ENCODE measurements at places on chromosomes 6 and 20.

DNA sequence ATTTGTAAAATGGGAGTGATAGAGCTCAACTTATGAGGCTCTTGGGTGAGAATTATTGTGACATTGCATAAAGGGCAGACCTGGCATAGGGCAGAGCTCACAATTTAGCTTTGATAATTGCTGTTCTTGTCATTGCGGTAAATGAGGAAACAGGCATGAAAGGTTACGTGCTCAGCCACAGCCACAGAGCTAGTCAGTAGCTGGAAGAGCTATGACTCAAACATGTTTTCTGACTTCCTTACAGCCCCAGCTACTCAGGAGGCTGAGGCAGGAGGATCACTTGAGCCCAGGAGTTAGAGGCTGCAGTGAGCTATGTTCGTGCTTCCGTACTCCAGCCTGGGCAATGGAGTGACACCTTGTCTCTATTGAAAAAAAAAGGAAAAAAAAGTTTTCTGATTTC, 3.5 kb upstream of the GHRH start:
- no peak for DNase-seq

DNA sequence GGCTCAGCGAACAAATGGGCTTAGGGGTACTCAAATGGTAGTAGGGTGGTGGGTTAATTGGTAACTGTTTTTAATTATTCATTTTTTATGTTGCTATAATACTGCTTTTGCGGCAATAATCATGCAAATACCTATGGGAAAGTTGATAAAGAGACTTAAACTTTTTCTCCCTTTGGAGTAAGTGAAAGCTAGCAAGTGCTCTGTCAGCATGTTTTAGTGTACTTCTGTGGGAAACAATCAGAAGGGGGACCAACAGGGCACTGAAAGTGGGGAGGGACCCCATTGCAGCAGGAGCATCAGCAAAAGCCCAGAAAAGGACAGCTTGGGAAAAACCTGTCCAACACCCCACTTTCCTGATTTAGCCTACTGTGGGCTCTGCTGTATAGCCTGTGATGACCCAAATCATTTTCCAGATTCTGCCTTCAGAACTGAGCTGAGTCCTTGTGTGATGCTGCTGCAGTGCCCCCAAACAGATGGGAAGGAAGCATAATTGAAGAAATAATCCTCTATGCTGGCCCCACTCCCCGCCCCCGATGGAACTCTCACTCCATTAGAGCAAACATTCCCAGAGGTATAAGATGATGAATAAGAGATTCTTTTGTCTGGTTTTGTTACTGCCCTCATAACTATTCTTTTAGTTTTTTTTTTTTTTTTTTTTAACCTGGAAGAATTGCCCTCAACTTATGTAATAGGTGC, 322.8 kb downstream of the CD83 start:
- no peak for DNase-seq

GRCh38 chr6:14873101-14873500, 372.8 kb upstream of the JARID2 start:
- no peak for DNase-seq

DNA sequence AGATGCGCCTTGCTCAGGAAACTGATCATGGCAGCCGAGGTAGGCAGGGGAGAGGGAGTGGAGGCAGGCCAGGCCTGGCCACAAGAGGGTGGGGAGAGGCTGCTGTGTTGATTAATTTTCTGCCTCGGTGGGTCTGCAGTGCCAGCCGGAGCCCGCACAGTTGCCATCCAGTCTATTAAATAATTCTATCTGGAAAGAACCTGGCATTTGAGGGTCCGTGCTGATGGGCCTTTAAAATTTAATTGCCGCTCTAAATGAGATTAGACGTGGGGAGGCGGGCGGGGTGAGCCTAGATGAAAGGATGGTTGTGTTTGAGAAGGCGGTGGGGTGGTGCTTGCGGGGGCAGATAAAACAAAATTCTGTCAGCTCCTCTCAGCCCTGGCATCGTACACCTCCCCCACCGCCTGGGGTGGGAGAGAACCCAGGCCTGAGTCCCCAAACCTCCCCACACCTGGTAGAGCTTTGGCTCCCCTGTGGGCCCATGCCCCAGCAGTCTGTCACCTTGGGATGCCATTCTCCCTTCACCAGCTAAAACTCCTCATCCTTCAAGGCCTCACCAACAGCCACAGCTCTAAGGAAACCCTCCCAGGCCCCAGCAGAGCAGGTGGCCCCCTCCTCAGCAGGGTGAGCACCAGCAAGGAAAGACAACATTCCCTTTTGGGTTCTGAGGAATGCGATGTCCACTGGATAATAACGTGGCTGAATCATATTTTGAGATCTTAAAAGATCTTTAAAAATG, 167.3 kb downstream of the GRM4 start:
- DNase-seq = no peak

DNA sequence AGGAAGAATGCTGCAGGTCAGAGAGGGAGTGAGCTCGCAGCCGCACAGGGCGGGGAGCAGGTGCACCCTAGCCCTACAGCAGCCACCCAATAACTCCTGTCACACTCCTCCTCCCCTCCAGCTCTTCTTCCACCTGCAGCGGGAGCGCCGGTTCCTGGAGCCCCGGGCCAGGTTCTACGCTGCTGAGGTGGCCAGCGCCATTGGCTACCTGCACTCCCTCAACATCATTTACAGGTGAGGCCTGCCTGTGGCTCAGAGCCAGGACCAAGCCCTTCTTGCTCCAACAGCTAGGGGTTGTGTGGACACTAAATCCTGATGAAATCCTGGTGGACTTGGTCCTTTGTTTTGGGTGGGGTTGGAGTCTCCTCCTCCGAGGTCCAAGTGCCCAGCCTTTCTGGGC, 11.7 kb downstream of the SGK2 start:
- no peak for DNase-seq

- no peak for DNase-seq
These were observed 30.7 kb upstream of the NAA20 start for GRCh38 chr20:19986419-19986818.

DNA sequence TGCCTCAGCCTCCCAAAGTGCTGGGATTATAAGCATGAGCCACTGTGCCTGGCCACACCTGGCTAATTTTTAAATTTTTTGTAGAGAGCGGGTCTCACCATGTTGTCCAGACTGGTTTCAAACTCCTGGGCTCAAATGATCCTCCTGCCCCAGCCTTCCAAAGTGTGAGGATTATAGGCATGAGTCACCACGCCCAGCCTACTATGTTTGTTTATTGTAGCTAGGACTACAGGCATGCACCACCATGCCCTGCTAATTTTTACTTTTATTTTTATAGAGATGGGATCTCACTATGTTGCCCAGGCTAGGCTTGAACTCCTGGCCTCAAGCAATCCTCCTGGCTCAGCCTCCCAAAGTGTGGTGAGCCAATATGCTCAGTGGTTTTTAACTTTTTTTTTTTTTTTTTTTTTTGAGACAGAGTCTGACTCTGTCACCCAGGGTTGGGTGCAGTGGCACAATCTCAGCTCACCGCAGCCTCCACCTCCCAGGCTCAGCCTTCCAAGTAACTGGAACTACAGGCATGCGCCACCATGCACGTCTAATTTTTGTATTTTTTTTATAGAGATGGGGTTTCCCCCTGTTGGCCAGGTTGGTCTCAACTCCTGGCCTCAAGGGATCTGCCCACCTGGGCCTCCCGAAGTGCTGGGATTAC, 12.0 kb upstream of the DDX43 start:
- DNase-seq = no peak

DNA sequence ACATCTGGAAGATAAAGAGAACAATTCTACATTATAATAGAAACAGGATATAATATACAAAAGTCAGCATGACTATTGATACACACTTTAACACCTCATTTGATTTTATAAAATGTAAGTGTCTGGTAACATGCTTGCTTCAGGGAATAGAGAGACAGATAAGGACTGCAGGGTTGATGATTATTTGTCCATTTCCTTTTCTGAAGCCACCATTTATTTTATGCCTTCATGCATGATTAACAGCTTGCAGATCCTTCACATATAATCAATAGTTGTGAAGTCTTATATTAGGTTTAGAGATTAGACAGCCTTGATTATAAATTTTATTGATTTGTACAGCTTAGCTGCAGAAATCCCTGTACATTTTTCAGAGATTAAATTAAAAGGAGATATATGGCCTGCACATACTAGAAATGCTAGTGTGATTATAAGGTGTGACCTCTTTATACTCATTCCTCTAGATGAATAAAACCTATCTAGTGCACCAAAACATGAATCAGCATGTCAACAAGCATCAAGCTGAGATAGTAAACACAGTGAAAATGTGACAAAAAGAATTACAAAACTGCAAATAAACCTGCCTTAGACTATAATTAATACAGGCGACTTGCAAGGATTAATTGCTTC, 198.8 kb upstream of the THEMIS start:
- no peak for DNase-seq

DNA sequence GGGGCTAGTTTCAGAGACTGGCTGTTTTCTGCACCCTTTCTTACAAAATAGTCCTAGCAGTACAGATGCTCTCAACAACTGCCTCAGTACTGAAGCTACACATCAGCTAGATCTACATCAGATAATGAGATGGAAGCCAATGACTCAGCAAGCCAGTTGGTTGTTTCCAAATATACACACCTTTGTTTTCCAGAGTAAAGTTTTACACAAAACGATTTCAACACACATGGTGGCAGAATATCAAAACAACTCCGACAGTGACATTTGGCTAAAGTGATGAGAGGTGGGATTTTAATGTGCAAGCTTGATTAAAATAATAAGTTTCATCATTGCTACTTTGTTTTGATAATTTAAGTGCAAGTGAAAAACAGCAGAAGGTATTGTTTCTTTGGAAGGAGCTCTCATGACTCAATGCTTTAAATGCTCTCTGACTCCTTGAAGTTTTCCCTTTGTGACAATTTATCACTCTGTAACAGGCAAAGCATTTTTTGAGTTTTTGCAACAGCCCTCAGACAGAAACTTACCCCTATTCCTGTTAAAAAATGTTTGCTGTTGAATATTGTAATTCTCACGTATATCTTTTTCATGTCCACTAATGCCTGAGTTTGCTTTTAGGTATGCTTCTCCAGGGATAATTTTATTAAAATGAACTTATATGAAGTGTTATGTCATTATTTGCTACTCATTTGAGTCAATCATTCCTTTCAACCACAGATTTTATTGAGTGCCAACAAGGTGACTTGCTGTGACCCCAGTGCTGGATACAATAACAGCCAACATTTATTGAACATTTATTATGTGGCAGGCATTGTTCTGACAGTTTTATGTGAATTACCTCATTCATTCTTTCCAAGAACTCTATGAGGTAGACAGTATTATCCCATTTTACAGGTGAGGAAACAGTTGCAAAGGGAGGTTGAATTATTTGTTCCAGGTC, 882.0 kb downstream of the TFAP2A start:
- DNase-seq = no peak

- no peak for DNase-seq
These were observed 299.7 kb upstream of the PRDM1 start for GRCh38 chr6:105786449-105786848.

Data from CD4-positive, alpha-beta T cell treated with Interleukin-10 for 1 hour (primary cell).